ENCODE measurements at places on chromosomes 3 and 15. TPM values are rescaled to one million over a fixed set of nuclear protein-coding genes. Genes with fewer than 3 reads are reported as not detected.
A peak's percentile ranks its signal among the peaks of the same experiment; 100 is the strongest.

- no peak for DNase-seq
These were observed 14.0 kb downstream of the ETV5 start for GRCh38 chr3:186094696-186095425.

- peak; percentile 49 for DNase-seq
These were observed 756 bp upstream of the CAMK2N2 start for GRCh38 chr3:184261854-184262763.

DNA sequence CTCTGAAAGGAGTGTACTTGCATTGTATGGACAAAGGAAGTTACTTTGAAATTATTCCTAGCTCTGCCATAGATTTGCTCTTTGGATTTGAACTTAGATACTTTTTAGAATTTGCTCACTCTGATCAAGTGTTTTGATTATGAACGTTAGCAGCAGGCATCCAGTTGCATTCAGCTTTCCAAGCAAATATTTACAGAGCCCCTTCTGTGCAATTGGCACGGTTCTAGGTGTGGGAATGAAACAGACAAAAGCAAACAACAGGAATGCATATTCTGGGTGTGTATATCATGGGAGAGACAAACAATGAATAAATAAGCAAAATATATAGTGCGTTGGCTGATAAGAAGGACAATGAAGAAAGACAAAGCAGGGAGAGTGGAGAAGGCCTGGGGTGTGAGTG lies 125.5 kb upstream of the ADAMTS9 start:
- no peak for DNase-seq

Gene CCK
- not detected for total RNA-seq

Gene ZNF385D
- total RNA-seq, result 3.9 TPM

Gene KCNMB3
- total RNA-seq, result 0.63 TPM

GRCh38 chr3:168040607-168041208 lies 55.0 kb downstream of the GOLIM4 start:
- peak; percentile 68 for DNase-seq

Gene CCR8
- not detected for total RNA-seq

DNA sequence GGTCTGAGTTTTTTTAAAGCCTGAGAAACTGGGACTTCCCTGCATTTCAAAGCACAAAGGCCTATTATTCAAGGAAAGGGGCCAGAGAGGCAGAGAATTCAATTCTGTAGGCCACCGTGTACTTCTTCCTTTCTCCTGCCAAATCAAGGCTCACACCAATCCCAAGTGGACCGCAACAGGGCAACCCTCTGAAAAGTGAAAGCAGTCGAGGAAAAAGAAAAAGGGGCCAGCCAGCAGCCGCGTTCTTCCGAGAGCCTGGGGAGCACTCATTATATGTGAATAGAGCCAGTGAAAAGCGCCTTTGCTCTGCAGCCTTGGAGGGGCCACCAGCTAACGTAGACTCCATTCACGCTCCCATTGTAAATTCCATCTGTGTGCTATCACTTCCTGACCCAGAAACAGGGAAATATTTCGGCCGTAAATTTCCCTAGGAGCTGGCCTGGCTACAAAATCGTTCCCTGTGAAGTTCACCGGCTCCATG lies 45.9 kb upstream of the THUMPD3 start:
- DNase-seq, result peak; percentile 30

Gene NOX5
- 0.46 TPM for total RNA-seq

DNA sequence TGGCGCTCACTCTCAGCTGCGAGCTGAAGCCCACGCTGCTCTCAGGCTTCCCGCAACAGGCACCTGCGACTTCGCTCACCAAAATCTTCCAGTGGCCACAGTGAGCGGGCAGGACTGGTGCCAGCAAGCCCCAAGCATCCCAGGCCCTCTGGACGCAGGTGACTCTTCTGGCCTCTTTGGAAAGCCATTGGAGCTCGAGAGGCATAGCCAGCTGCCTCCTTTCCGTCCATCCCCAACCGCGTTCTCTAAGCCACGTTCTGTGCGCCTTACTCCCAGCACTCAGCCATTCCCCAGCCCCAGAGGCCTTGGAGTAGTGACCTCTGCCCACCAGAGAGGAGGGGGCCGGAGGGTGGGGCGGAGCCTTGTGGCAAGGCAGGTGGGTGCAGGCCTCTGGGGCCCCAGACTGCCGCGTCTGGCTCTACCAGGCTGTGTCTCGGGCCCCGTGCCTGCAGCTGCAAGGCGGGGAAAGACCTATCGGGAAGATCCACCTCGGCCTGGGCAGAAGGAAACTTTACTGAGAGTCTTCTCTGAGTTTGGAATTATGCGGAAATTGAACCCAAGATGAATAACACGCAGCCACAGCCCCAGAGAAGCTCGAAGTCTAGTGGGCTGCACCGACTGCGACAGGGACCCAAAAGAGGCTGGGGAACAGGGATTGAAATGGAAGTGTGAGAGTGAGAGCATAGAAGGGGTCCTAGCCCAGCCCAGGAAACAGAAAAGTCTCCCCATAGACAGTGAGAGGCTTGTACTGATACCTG lies 3.6 kb upstream of the SOX14 start:
- no peak for DNase-seq

GRCh38 chr15:52787123-52787503 lies 3.0 kb downstream of the ONECUT1 start:
- no peak for DNase-seq

GRCh38 chr3:10956986-10957385 lies 35.6 kb upstream of the SLC6A1 start:
- DNase-seq, result peak; percentile 40

DNA sequence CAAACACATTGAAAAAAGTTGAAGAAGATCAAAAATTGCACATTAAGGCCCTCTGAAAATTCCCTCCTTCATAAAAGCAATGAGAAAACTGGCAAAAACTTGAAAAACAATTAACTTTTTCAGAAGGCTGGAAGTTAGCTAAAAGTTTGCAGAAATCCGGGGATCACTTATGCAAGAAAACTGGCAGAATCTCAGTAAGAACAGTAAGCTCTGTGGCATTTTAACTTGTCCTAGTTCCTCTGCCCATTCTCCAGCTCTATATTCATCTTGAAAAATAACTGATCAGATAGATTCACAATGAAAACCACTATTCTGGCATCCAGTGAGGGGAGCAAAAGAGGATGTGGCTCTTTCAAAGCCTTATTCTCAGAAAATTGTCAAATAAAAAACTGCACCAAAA lies 566.8 kb downstream of the NTRK3 start:
- DNase-seq, result no peak

Gene SLC22A14
- total RNA-seq, result not detected

DNA sequence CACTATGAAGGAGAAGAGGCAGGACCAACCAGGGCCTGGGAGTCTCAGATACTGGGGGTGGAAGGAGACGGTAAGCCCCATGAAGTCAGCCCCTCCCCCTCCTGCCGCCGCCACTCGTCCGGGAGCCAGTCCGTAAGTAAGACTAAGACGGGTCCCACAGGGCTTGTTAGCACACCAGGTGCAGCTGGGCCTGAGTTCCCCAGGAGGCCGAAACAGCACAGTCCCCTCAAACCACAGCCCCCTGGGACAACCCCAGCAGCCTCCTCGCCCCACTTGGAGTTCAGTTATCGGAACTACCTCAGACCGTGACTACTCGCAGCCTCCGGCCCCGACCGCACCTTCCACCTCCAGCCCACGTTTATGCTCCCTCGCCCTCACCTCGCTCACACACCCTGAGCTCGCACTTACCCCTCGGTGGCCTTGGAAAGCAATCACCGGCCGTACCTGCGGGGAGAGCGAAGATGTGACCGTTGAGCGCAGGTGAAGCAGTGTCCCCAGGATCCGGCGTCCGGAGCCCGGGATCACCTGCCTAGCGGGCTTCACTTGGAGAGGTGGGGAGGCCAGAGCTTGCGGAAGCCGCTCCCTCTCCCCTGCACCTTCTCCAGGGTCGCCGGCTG lies 557 bp downstream of the ELL3 start:
- no peak for DNase-seq

Gene TJP1
- 34.9 TPM for total RNA-seq

Gene HRH1
- total RNA-seq, result 8.7 TPM

DNA sequence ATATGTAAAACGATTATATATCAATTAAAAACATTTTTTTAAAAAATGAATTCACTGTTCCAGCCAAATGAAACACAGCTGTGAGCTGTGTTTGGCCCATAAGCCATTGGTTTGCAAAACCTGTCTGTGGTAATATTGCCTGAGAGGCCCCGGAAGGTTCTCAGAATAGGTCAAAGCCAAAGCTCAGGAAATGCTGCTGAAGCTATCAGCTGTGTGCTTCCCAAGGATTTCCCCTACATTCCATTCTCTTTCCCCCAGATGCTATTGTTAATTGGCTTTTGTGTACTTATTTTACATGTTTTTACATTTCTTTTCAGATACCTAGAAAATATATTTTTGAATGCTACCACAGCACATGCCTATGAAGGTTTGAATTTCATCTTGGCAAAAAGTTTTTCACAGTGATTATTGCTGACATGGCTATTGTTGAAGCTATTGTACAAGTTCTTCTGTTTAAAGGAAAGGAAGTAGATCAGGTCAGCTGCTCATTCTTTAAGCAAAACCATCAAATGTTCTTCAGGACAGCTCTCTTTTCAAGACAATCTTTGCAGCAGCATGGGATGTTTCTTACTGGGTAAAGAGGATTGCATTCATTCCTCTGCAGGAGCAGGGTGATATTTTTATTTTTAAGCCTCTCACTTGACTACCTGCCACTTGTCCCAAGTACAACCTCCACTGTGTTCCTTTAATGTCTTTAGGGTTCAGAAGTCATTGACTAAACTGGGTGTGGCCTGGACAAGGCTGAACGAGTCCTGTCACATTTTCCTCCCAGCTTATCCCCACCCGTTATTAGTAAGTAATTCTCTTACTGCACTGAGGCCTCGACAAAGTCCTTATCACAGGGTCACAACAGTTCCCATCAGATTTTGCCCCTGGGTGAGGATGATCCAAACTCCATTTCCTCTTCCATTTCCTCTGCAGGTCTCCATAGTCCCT lies 26.3 kb upstream of the BNC1 start:
- no peak for DNase-seq

GRCh38 chr3:27160146-27160545 lies 209.0 kb downstream of the NEK10 start:
- DNase-seq, result no peak

Gene RTP1
- not detected for total RNA-seq

DNA sequence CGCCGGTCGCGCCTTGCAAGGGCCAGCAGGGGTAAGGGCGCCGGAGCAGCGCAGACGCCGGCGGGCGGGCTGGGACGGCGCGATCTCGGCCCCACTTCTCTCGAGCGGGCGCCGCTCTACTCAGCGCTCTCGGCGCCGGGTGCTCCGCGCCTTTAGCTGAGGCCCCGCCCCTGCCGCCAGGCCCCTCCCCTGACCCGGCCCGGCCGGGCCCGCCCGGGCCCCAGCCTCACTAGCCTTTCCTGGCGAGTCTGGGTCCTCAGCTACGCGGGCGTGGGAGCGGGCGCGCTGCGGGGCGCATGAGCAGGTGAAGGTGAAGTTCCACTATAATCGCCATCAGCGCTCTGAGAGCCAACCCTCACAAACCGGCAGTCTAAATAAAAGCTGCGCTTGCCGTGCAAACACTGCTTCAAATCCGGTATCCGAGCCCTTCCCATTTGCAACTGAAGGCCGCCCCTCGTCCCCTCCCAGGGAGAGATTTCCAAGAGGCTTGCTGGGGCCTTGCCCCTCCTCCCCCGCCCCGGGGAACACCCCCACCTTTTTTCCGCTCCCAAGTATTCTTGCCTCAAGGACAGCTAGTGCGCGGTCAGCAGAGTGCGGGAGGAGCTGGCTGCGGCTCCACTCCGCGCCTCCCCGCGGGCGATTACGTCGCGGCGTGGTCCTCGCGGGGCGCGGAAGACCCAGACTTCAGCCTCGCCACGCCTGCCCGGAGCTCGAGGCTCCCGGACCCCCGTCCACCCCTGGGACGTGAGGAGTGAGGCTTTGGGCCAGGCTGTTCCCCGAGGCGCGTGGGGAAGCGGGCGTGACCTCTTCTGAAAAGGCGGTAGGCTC lies at the start of gene RPP25:
Gene RPP25 (minus strand): TSS at position 125 of the 828 bp plus-strand sequence. CDS start 189 bp downstream, outside the sequence.
- peak; percentile 71 for DNase-seq

Gene GREM1
- 138 TPM for total RNA-seq

Gene CA12
- 5.2 TPM for total RNA-seq

- no peak for DNase-seq
These were observed 128.7 kb downstream of the SCAPER start for GRCh38 chr15:76776480-76776879.

DNA sequence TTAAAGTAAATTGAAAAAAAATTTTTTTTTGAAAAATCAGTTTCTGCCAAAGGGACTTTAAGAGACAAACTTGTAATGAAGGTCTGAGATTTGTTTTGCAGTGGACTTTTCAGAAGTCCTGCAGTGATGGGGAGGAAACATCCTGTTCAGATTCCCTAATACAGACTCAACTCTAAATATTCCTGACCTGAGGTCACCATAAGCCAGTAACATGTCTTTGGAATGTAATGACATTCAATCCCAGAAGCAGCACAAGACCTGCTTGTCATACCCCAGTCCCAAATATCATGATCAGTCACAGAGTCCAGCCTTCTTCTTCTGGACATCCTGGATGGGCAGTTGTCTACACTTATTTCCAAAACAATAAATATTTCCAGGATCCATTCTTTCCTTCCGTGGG lies 53.6 kb downstream of the TMEM39A start:
- DNase-seq, result no peak

DNA sequence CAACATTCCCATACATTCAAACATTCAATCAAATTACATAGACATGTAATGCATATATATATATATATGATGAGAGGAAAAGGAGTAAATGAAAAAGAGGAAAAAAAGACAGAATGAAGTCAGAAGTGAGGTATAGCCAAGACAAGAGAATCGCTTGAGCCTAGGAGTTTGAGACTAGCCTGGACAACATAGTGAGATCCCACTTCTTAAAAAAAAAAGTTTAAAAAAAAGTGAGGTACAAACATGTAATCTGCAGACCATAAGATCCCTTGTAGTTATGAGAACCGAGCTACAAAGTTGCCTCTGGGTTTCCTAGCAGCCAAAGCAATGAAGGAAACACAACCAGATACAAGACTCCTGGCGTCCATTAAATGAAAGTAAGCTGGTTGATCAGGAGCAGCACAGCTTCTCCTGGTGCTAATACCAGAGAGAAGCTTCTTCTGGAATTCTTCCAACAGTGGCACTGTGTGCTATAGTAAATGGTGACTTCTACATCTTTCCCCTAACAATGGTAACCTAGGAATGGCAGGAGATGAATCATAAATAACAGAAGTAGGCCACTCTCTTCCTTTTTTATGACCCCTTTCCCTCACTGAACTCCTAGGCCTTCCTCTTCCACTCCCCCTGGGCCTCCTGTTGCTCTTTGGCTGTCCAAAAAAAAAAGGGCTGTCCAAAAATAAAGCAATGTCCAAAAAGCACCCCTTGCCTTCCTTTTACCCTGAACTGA lies 3.5 kb downstream of the KCNMB3 start:
- peak; percentile 4 for DNase-seq

Gene ADGRG7
- total RNA-seq, result not detected

Gene USP50
- not detected for total RNA-seq

Data from LHCN-M2 (cell line).